ELF-1 (cell line): ENCODE measurements at places on chromosomes 16 and 17.
A peak's percentile ranks its signal among the peaks of the same experiment; 100 is the strongest.

- peak; percentile 36 for DNase-seq
These were observed 9.1 kb downstream of the TSC2 start for GRCh38 chr16:2056681-2057407.

DNA sequence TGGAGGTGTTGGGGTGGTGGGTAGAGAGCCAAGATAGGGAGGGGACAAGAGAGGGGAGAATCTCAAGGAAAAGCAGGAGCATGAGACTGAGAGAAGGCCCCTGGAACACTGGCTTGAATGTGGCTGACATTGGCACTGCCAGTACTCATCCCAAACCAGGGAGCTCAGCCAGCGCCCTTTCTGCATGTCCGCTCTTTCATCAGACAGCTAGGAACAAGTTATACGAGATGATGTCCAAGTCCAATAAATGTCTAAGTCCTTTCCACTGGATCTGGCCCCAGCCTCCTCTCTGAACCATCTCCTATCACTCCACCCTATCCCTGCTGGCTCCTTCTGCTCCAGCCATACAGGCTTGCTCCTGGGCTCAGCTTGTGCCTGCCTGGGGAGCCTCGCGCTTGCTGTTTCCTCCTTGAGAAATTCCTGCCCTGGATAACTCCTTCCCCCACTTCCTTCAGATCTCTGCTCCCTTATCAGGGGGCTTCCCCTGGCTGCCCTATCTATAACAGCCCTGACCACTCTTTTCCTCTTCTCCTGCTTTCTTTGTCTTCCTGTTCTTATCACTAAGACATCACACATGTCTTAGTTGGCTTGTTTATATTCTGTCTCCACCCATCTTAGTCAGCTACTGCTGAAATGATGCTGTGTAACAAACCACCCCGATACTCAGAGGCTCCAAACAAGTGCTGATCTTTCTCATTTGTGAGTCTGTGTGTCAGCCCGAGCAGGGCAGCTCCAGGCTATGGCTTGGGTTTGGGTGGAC lies 37.1 kb upstream of the MEOX1 start:
- no peak for DNase-seq

GRCh38 chr16:49472598-49472997 lies 99.0 kb downstream of the C16orf78 start:
- DNase-seq: no peak

DNA sequence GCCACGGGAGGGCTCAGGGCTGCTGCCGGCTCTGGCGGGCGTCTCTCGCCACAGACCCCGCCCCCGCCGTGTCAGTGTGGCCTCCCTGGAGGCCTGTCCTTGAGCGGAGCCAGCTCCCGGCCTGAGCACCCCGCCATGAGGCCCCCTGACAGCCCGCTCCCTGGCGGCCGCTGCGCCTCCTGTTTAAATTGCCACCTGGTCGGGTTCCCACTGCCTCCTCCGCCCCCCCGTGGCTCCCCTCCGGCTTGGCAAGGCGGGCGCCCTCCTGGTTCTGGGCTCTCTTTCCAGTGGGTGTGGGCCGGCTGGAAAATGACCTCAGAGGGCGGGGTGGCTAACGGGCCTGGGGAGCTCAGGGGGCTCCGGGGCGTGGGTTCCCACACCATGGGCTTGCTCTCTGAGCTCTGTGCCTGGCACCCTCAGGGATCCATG lies 42.1 kb upstream of the SSTR5 start:
- no peak for DNase-seq

GRCh38 chr17:79603771-79604170 lies 7.1 kb downstream of the RBFOX3 start:
- no peak for DNase-seq

- no peak for DNase-seq
These were observed 6.4 kb downstream of the TRPV3 start for GRCh38 chr17:3551189-3551588.
